SW480 (cell line): ENCODE measurements at places on chromosomes 1 and 21.
A peak's percentile ranks its signal among the peaks of the same experiment; 100 is the strongest.

DNA sequence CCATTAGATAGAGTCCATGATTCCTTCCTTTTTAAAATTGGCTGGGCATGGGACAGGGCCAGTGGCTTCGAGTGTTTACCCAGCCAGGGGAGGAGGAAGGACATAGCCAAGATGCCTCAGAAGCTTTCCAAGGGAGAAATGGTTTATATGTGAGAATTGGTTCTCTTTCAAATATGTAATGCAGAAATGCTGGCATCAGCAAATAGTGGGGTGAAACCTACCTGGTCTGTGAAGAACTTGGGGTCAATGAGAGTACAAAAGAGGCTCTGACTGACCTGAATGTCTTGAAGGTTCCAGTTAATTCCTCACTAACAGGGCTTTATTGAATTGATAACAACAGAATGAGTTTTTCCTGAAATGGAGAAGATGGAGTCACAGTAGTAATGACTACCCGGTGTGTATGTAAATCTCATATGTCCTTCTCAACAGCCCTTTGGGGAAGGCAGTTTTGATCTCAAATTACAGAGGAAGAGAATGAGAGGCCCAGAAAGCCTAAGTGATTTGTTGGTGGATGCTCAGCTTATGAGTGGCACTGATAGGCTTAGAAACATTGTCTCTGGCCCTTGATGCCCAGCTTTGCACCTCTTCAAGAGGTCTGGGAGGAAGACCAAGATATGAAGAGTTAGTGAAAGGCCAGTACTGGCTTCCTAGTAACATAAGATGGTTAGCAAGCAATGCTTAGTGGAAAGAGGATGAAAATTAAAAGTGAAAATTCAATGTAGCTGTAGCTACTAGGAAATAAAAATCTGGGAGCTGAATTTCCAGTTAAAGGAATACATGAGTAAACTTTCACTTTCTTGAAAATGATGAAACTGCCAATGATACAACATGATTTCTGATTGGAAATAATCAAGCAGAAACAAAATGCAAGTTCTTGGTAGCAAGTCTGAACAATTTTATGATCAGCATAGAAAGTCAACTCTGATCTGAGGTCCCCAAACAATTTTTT, 2.7 kb downstream of the ATF3 start:
- DNase-seq: no peak

- no peak for DNase-seq
Observed at GRCh38 chr1:26224606-26225005, 9.4 kb upstream of the CEP85 start.

GRCh38 chr1:153476491-153477093, 16.1 kb upstream of the S100A7 start:
- DNase-seq: no peak

DNA sequence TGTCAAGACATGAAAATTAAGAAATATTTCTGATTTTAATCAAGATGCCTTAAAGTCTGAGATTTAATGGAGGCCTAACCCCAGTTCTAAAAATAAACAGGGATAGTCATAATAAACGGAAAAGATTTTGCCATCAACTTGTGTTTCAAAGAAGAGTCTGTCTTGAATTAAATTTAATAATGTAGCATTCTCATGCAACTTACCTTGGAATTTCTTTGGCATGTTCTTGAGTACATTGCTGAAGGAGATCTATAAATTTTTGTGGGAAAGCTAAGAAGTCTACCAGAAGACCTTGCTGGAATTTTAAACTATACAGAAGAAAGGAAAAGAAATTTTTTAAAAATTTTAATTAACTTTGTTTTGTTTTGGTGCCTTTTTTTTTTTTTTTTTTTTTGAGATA, 10.6 kb downstream of the SASS6 start:
- DNase-seq: no peak

GRCh38 chr1:209732725-209733124, 23.1 kb upstream of the TRAF3IP3 start:
- DNase-seq: no peak

DNA sequence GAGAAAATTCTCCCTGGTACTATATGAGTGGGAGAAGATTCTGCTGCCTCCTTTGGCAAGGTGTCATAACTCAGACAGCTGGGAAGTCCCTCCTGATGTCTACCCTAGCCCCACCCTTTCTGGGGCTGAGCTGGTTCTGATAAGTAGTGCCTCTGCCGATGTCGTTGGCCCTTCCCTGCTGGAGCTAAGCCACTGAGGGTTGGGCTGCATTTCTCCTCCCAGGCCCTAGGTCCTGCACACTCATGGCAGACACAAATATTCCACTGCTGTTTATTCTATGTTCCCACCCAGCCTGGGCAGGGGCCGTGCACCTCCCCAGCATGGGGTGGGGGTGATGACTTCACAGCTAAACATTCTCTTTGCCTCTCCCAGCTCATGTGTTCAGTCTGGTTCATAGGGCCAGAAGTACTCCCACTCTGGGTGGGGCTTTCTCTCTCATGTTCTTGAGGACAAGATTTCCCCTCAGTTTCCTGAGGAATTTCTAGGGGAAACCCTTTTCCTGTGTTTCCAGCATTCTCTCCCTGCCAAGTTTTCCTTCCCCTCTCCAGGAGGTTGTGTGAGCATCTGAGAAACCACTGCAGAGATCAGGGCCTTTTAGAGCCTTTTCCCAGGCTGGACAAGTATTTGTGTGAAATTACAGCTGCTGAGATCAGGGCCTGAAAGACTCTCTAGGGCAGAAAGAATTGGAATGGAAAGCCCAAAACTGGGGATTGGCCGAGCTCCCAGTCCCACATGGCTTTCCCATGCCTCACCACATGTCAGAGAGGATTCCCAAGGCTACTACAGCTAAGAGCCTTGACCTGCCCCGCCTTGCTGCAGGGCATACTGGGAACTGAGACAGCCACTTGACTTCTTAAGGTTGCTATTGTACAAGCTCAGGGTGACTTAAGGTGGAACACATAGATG, 66.2 kb downstream of the ATP2B4 start:
- peak; percentile 61 for DNase-seq

- DNase-seq: no peak
Observed at GRCh38 chr1:43237121-43237520, 32.7 kb upstream of the TMEM125 start.

DNA sequence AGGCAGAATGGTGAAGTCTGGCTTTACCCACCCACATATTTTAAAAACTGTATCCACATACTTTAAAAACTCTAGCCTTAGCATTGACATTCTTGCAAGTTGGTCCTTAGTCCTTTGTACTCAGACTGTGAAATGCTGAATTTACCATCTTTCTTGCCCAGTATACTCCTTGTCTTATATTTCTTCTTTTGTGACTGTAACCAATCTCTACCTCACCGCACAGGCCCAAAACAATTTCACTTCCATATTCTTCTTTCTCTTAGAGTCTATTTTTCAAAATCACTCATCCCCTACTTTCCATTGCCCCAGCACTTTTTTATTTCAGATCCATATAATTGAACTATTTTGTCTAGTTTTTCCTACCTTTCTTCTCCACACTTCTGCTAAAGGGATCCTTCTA, 892.4 kb upstream of the B3GALT2 start:
- DNase-seq: no peak

- no peak for DNase-seq
Observed at GRCh38 chr21:38527737-38528136, 29.5 kb upstream of the ERG start.

DNA sequence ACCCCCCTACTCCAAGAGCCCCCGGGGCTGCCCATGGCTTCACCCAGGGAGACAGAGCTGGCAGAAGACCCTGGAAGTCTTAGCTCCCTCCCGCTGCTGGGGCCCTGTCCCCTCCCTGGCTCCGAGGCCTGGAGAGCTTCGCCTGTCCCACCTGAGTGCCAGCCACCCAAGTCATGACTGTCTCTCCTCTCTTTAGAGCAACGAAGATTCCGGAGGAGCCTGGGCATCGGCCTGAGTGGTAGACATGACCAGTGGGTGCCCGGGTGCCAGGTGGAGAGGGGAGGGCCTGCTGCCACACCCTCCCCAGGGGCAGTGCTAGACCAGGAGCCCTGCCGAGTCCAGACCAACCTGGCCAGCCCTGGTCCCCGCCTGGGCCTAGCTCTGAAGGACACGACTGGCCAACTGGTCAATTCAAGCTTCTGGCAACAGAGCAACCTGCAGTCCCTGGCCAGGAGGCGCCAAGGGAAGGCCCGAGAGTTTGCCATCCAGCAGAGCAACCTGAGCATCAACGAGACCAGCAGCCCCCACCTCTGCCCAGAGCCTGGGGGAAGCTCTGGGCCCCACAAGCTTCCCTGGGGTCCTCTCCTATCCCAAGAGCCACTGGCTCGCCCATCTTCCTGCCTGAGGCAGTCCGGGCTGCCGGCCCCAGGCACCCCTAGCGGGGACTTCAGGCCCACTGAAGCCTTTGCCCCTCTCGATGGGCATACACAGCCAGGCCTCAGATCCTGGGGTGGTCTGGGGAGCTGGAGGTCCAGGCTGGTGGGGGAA, 3.9 kb downstream of the C1orf167 start:
- no peak for DNase-seq

GRCh38 chr21:14097881-14098499, 112.8 kb downstream of the LIPI start:
- DNase-seq: no peak

DNA sequence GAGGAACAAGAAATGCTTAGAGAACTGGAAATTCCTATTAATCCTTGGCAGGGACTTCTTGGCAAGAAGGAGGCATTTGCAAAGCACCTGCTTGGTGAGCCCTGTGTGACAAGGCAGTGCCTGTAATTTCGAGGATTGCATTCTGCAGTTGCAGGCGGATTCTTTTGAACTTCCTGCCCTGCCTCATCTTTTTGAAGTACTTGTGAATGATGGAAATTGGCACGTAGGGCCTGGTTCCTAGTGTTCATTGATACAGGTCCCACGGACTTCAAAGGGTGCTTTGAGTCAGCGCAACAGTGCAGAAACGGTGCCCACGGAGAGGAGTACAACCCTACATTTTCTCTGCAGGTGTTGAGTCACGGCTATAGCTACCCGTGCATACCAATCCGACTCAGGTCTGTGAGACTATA, 6.4 kb downstream of the HUNK start:
- DNase-seq: peak; percentile 98

DNA sequence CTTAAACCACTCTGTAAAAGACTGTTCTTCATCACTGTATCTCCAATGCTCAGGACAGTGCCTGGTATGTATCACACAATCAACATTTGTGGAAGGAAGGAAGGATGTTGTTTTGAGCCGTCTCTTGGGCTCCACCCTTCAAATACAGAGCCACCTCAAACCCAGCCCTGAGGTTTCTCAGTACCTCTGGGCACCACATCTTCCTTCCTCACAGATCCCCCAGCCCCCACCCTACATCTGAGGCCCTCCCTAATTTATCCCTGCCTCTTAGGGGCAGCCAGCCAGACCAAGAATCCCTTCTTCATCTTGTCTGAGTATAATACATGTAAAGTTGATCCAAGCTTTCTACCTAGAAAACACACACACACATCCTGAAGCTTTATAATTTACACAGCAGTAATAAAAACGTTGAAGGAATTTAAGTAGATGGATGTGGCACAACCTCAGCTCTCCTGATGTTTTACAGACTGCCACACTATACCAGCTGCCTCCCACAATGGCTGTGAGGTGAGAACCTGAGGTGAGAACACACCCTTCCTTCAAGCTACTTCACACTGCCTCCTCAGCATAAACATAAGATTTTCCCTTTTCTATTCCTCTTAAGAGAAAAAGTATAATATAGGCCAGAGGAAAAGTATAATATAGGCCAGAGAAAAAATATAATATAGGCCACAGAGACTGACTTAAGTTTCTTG, 48.5 kb downstream of the CDC7 start:
- DNase-seq: no peak

GRCh38 chr1:32180186-32181060, 948 bp downstream of the TXLNA start:
- DNase-seq: no peak

GRCh38 chr21:17200250-17200649, 312.6 kb upstream of the CXADR start:
- no peak for DNase-seq

GRCh38 chr1:151509350-151510019, 1.7 kb upstream of the CGN start:
- no peak for DNase-seq

- no peak for DNase-seq
Observed at GRCh38 chr1:213951876-213952275, 35.9 kb upstream of the PROX1 start.

DNA sequence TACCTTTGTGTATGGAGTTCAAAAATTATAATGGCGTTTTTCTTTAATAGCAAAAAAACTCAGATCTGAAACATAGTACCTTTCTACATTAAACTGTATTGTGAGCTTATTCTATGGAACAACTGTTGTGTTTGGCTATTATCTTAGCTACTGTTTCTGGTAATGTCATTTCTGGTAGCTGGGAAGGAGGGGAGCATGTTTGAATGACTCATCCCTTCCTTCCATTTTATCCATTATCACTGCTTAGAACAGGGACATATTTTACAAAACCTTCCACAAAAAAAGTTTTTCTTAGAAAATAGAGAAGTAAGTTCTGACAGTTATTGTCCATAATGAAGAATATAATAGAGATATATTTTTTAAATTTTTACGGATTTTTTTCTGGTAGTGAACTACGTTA, 128.3 kb downstream of the NRDC start:
- no peak for DNase-seq

GRCh38 chr1:155125946-155126555, 1.6 kb upstream of the EFNA1 start:
- peak; percentile 63 for DNase-seq

DNA sequence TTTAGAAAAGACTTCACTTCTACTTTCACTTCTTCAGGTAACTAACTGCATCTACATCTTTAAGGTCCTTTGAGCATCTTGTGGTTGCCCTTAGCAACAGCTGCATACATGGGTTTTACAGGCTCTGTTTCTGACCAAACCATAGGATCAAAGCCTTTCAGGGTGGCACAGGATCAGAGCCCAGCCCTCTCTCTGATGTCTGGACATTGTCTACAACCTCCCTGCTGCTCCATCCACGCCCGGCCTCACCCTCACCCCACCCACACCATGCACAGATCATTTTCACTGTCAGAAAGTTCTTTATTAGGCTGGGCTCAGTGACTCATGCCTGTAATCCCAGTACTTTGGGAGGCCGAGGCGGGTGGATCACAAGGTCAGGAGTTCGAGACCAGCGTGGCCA, 5.2 kb downstream of the NCF2 start:
- peak; percentile 86 for DNase-seq

GRCh38 chr1:35558374-35559316, 1.0 kb downstream of the NCDN start:
- no peak for DNase-seq

DNA sequence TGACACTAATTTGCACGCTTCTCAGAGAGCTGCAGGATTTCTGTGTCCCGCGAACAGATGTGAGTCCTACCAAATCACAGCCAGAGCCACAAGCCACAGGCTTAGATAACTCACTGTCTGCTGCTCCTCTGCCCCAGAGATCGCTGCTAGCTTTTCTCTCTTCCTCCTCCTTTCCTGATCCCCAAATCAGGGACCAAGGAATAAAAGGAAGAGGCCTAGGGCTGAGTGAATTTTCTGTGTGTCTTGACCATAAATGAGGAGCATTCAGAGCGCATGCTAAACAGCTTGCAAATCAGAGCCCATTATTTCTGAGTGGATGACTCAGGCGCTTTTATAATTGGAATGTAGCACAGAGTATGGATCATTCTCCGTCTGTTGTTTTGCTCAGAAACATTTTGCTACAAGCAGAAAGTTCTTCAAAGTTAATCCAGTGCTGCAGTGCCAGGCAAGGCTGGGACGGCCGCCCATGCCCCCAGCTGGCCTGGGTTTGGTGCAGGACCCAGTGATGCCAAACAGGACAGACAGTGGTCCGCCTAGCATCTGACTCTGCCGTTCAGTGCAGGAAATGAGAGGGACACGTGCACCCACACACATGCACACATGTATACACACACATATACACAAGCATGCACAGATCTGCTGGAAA, 38.2 kb downstream of the KCNAB2 start:
- DNase-seq: no peak

GRCh38 chr1:232278925-232279324, 351.0 kb downstream of the SIPA1L2 start:
- DNase-seq: no peak
